ENCODE measurements at places on chromosomes 7 and 10.

- no peak for DNase-seq
These were observed 4.7 kb downstream of the AFAP1L2 start for GRCh38 chr10:114399576-114399975.

GRCh38 chr10:127734753-127735152 lies 2.2 kb upstream of the FOXI2 start:
- no peak for DNase-seq

GRCh38 chr7:5083311-5083711 lies 37.7 kb downstream of the RBAK start:
- DNase-seq = no peak

- no peak for DNase-seq
These were observed 13.9 kb downstream of the BRAT1 start for GRCh38 chr7:2541291-2542010.

- no peak for DNase-seq
These were observed 50.8 kb upstream of the AOAH start for GRCh38 chr7:36775061-36775620.

DNA sequence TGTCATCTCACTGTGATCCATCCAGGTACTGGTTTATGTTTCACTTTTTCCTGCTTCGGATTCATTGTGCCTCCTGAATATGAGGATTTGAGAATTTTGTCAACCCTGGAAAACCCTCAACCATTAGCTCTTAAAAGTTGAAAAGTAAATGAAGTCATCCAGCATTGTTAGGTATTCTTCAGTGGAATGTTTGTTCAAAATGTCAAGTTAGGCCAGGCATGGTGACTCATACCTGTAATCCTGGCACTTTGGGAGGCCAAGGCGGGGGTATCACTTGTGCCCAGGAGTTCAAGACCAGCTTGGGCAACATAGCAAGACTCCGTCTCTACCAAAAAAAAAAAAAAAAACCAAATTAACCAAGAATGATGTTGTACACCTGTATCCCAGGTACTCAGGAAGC lies 222.1 kb downstream of the NSUN6 start:
- DNase-seq = no peak

Data from left renal pelvis (tissue), 4 donors.